ENCODE measurements at places on chromosomes 4 and X.

DNA sequence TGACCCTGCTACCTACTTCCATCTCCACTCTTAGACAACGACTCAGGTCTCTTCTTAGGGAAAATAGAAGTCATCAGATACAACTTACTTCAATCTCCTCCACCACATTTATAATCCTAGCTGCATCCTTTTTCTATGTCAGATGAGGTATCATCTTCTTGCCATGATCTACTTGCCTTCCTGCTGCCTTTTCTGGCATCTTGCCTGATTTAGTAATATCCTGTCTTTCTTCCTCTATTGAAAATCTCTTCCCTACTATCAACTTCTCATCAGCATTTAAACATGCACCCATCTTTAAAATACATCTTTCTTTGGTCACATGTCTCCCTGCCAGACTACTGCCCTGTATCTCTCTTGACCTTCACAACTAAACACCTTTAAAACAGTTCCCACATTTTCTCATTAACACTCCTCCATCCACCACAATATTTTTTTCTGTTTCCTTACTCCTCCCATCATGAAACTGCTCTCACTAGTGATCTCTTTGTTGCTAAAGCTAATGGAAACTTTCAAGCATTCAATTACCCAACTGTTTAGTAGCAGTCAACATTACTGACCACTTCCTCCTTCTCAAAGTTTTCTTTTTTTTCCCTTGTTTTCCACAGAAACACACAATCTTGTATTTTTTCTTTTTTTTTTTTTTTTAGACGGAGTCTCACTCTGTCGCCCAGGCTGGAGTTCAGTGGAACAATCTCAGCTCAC lies 100.8 kb upstream of the CXorf66 start:
- no peak overlapping the region for H3K27ac ChIP-seq
- no peaks in the 10 kb centered on the region for H3K27me3 ChIP-seq

DNA sequence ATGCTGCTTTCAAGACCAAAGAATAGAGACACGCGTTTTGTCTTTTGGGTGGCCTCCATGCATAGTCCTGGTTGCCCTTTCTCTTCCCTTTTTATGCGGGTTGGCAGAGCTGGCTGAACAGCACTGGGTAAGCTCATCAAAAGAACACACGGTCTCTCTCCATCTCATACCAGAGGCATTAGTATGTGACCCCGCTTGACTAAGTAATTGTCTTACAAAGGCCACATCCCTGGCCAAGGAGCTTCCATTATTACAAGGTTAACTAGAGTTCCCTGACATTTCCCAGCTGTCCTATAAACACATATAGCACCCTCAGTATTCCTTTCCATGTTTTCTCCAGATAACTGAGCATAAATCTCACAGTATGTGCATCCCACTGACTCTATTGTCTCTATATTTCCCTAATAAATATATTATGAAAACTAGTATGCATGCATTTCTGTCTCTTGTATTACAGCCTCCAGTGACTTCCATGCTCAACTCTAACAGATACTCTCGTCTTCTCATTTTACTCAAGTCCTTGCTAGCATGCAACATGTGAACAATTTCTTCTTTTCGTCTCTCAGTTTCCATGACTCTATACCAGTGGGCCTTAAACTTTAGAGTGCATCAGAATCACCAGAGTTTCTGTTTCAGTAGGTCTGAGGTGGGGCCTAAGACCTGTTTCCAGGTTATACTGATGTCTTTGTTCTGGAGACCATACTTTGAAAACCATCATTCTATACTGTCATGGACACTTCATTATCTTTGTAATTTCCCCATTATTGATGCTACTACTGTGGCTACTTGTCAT lies 247.7 kb upstream of the ARSJ start:
- H3K4me1 ChIP-seq: peaks cover 18% of the 10 kb centered on the region
- no peaks in the 10 kb centered on the region for H3K27me3 ChIP-seq
- no peak for DNase-seq
- no peak overlapping the region for H3K4me3 ChIP-seq

DNA sequence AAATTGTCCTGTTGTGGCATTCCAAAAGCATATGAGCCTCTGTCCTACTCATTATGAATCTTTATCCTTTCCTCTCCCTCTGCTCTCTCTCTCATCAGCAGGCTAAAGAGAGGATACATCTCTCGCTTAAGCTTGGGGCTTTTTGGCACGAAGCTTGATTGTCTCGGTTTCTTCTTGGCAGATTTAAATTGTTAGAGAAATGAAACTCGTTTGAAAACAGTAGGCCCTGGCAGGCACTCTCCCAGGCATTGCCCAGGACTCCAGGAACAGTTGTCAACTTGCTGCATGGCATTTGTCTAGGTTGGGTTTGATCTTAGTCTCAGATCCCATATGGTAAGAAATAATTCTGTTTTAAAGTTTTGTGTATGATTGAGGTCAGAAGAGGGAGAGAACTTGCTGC lies 35.5 kb downstream of the NAA11 start:
- no peak overlapping the region for H3K4me3 ChIP-seq
- H3K4me1 ChIP-seq: peaks cover 9% of the 10 kb centered on the region
- DNase-seq: peak; percentile 56
- no peaks in the 10 kb centered on the region for H3K36me3 ChIP-seq
- H3K27ac ChIP-seq: no peak overlapping the region
- no peaks in the 10 kb centered on the region for H3K27me3 ChIP-seq

DNA sequence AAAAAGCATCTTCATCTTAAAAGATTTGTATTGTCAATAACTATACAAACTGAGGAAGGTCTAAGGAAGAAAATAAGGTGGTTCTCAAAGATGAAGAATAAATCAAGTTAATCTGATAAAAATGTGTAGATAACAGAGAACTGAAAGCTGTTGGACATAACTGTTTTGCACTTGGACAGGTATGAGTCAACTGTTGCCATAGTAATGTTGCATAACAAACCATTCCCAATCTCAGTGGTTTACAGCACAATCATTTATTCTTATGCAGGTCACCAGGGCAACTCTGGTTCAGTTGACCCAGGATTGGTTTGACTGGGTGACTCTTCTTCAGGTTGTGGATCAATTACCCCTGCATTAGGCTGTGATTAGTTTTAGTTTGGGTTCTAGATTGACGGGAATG lies 2197.7 kb downstream of the ARAP2 start:
- H3K27ac ChIP-seq: no peak overlapping the region
- H3K27me3 ChIP-seq: no peaks in the 10 kb centered on the region
- DNase-seq: no peak
- H3K4me3 ChIP-seq: no peak overlapping the region
- H3K4me1 ChIP-seq: no peaks in the 10 kb centered on the region

GRCh38 chr4:86595426-86595805 lies 1.3 kb downstream of the PTPN13 start:
- H3K27ac ChIP-seq: no peak overlapping the region
- no peak for DNase-seq
- peak overlapping the region; percentile 47 for H3K4me3 ChIP-seq
- peaks cover 8% of the 10 kb centered on the region for H3K4me1 ChIP-seq
- no peaks in the 10 kb centered on the region for H3K36me3 ChIP-seq

DNA sequence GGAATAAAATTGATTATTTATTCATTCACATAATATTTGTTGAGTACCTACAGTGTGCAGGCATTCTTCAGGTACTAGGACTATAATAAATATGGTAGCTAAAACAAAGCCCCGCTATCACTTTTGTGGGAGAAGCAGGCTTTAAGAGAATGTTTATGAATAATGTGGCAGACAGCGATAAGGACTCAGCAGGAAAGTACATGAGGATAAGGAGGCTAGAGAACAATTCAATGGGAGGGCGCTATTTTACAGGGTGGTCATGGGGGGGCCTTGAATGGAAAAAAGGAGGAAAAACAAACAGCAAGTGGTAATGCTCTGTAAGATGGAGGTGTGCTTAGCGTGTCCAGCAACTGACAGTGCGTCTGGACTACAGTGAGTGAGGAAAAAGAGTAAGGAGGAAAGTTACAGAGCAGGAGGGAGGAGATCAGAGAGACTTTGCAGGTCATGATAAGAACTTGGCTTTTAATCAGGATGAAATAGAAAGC lies 264.2 kb upstream of the ETNPPL start:
- no peak overlapping the region for H3K27ac ChIP-seq
- H3K27me3 ChIP-seq: no peaks in the 10 kb centered on the region
- no peak overlapping the region for H3K4me3 ChIP-seq
- DNase-seq: no peak
- no peaks in the 10 kb centered on the region for H3K36me3 ChIP-seq
